Activated naive CD8-positive, alpha-beta T cell treated with anti-CD3 and anti-CD28 coated beads, Interleukin-2, amount 10 ng/mL, durations not matched to agents 7 days and 5 days (primary cell): ENCODE measurements at places on chromosomes 6 and 20. TPM values are rescaled to one million over a fixed set of nuclear protein-coding genes. Genes with fewer than 3 reads are reported as not detected.

Gene EYA4
- total RNA-seq: not detected

Gene FAM83C
- total RNA-seq: not detected

Gene MYLK4
- total RNA-seq: 0.62 TPM

Gene GOPC
- 25.8 TPM for total RNA-seq

Gene ZFP64
- total RNA-seq: 13.7 TPM

DNA sequence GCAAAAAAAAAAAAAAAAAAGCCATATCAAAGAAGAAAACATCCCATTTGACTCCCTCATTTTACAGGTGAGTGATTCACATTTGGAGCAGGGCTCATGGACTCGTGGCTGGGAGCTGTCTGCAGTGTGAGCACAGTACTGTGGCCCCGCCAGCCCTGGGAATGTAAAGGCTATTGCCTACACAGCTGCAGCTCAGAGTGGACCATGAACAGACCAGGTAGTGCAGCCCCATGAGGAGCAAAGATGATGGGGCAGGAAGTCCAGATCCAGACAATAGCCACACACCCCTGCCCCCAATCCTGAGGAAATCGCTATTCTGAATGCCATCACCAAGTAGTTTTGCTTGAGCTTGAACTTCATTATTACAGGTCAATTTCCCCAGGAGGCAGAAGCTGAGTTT is 55.4 kb downstream of the LINC00237 start:
- H3K4me1 ChIP-seq: no peaks in the 10 kb centered on the region
- DNase-seq: no peak
- H3K27me3 ChIP-seq: peaks cover 27% of the 10 kb centered on the region
- no peaks in the 10 kb centered on the region for H3K36me3 ChIP-seq
- H3K4me3 ChIP-seq: no peak overlapping the region

- H3K36me3 ChIP-seq: no peaks in the 10 kb centered on the region
- no peak for DNase-seq
- no peak overlapping the region for H3K4me3 ChIP-seq
- H3K27me3 ChIP-seq: peaks cover 12% of the 10 kb centered on the region
- no peaks in the 10 kb centered on the region for H3K4me1 ChIP-seq
Measured at GRCh38 chr20:35562541-35563110, 20.7 kb downstream of the ERGIC3 start.

DNA sequence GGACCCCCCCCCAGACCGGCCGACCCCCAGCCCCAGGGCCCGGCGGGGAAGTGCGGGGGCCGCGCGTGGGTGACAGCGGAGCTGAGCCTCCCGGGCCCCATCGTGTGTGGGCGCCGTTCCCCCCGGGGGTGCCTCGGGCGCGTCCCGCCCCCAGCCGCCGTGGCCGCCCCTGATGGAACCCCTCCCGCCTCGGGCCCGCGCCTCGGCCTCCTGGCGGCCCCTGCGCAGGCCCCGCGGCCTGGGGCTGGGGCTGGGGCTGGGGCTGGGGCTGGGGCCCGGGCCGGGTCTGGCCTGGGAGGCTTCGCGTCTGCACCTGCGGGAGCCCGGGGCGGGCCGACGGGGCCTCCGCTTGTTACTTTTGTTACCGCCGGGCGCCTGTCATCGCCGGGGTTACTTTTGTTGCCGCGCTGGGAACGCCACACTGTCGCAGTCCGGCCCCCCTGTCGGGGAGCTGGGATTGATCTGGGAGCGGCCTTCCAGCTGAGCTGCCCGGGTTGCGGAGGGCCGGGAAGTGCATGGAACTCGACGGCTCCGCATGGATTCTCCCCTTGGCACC is 598 bp downstream of the OGFR start:
- no peaks in the 10 kb centered on the region for H3K27me3 ChIP-seq
- no peak for DNase-seq
- H3K36me3 ChIP-seq: peaks cover 4% of the 10 kb centered on the region

DNA sequence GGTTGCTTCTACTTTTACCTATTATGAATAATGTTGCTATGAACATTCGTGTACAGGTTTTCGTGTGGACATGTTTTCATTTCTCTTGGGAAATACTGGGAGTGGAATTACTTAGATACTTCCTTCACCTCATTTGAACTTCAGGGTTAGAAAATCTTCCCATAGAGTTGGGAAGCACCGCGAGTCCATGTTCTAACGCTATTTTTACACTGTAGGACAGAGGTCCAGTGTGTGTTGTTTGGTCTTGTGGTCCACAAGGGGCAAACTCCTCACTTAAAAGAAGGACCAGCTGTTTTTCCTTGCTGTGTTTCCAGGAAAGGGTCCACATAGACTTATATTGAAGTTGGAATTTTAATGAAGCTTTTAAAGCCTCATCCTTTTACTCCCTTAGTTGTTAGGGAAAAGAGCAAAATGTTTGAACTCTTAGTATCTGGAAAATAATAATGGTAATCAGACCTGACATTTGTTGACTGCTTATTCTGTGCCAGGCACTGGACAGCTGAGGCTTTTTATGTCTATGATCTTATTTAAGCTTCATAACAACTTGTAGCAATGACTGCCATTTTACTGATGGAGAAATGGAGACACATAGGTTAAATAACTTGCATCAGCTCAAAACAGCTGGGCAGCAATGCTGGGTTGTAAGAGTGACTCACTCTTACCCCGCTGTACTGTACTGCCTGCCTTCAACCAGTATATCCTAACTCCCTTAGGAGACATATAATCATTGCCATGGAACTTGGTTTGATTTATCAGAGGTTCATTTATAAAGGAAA is 52.0 kb downstream of the CDC5L start:
- no peak overlapping the region for H3K4me3 ChIP-seq
- peaks cover 4% of the 10 kb centered on the region for H3K4me1 ChIP-seq
- H3K27ac ChIP-seq: no peak overlapping the region
- no peak for DNase-seq
